ENCODE measurements at places on chromosomes 2 and 18.

DNA sequence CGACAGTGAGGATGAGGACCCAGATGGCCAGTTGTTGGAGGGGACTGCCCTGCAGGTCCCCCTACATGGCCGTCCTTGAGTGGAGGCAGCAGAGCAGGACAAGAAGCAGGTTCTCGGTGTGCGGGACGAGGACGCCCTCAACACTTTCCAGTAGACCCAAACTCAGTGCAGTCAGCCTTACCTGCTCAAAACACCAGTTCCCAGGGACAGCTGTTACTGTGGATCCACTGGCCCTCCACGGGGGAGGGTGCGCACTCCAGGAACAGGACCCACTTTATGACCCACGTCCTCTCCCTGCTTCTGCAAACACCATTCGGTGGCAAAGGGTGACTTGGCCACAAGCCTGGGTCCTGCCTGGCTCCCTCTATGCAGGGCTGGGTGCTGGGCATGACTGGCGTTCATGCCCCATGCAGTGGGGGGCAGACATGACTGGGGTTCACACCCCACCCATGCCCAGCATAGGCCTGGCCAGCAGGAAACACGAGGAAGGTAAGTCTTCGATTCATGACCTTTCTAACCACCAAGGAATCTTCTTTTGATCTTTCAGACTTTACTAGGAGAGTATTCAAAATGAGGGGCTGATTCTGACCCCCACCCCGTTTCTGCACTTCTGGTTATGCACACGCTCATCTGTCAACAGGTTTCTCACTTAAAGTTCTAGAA, 233.7 kb downstream of the HDAC4 start:
- DNase-seq: no peak

DNA sequence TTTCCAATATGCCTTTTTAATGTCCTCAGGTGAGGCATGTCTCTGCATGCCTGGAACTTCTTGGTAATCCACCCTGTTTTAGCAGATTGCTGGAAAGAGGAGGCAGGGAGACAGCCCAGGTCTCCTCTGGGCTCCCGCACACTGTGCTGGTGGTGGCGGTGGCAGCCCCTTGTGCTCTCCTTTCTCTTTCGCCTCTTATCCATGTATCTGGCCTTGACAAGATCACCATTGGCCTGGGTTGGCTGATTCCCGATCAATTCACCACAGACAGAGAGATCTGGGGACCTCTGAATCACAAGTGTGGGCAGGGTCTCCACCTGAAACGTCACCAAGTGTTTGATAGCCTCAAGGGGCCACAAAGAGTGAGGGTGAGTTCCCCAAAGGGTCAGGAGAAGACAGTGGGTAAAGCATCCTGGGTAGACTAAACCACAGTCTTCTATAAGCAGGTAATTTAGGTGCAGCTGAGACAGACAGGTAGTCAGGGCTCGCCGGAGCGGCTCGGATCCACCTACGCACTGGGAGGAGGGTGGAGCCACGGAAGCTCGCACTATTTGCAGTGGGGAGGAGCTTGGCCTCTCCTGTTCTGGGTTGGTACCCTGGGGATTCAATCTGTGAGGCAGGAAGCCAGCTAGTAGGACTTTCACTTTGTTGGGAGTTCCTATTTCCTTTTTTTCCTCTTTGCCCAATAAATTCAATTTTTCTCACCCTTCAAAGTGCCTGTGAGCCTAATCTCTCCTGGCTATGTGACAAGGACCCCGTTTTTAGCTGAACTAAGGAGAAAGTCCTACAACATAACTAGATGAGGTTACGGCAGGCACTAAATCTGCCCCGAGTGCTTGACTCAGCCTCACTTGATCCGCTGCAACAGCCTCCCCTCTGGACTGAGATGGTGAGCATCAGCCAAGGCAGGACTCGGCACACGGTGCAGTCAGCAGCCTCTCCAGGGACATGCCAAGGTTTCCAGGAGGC, 57.6 kb downstream of the SLC4A3 start:
- DNase-seq: peak; percentile 72

- no peak for DNase-seq
Observed at GRCh38 chr2:54728669-54729120, 5.2 kb downstream of the EML6 start.

GRCh38 chr2:46101557-46102220, 195.5 kb upstream of the EPAS1 start:
- DNase-seq: no peak

- no peak for DNase-seq
Observed at GRCh38 chr18:10465174-10465939, 10.9 kb downstream of the APCDD1 start.

- no peak for DNase-seq
Observed at GRCh38 chr2:114122930-114123329, 233.0 kb downstream of the ACTR3 start.

GRCh38 chr18:78622251-78622906, 357.2 kb upstream of the SALL3 start:
- DNase-seq: no peak

DNA sequence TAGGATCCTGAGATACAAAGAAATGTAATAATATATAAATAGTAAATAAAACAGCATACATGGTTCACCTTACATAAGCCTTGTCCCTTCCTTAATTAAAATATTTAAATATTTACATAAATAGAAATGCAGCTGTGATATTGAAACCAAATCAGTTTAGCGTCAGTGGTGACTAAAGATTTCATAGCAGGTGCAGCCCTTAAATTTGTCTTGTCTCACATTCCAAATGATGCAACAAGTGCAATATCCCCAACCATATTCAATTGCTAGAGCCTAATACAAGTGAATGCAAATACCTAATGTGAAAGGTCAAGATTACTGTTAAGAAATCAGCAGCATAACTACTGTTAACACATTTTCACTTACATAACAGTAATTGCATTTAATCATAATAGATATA, 539.5 kb downstream of the NYAP2 start:
- no peak for DNase-seq

GRCh38 chr18:74499633-74500032, 3.5 kb downstream of the CNDP2 start:
- peak; percentile 65 for DNase-seq

DNA sequence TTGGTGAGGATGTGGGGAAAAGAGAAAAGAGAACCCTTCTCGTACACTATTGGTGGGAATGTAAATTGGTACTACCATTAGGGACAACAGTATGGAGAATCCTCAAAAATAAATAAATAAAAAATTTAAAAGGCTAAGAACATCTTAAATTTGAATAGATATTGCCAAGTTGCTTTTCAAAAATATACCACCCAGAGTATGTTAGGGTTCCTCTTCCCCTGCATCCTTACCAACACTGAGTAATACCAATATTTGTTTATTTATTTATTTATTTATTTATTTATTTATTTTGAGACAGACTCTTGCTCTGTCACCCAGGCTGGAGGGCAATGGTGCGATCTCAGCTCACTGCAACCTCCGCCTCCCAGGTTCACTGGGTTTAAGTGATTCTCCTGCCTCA, 5.5 kb upstream of the NRBP1 start:
- DNase-seq: no peak

- no peak for DNase-seq
Observed at GRCh38 chr2:70214953-70215549, 24.2 kb upstream of the C2orf42 start.

- no peak for DNase-seq
Observed at GRCh38 chr2:18662689-18663088, 73.3 kb upstream of the NT5C1B start.

GRCh38 chr18:70337139-70337972, 48.5 kb downstream of the SOCS6 start:
- no peak for DNase-seq

- DNase-seq: no peak
Observed at GRCh38 chr2:79585701-79586433, 73.0 kb downstream of the CTNNA2 start.

DNA sequence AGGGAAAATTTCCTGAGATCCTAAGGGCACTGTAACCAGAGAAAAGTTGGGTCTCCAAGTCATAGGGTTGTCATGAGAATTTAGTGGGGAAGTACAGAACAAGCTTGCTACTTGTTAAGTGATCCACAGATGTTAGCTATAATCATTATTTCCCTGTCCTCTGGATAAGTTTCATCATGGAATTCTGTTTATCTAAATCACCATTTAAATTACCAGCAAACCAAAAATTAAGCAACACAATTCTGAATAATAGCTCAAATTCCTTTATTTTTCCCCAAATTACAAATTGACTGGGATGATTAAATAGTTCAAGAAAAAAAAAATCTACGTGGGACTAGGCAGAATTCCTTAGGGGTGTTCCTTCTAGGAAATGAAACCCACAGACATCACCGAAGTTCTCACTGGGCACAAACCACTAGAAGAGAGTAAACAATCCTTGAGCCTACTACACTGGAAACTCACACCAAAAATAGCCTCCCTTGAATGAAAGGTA, 159.5 kb downstream of the COL6A3 start:
- no peak for DNase-seq

GRCh38 chr2:191206613-191207471, 38.4 kb upstream of the MYO1B start:
- no peak for DNase-seq

GRCh38 chr2:172435606-172435911, 8.2 kb downstream of the ITGA6 start:
- DNase-seq: no peak

- no peak for DNase-seq
Observed at GRCh38 chr18:27298214-27298804, 113.2 kb upstream of the CHST9 start.

DNA sequence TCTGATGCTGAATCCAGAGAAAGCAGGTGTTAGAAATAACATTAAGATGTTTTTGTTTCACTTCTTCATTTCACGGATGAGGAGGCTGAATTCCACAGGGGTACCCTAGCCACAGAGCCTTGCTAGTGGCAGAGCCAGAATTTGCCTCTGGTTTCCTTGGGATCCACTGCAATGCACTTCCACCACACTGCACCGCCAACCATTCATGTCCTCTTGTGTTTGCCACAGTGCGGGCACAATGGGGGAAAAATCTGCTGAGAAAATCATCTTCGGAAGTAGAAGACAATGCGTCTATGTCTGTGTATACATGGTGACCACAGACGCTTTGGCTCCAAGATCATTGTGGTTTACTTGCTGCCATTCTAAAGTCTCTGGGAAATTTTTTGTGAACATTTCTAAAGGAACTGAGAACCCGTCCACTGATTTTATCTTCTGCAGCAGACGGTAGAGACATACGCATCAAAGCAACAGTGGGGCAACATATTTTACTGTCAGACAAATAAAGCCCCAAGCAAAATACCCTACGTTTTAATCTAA, 14.9 kb downstream of the ICOS start:
- no peak for DNase-seq

DNA sequence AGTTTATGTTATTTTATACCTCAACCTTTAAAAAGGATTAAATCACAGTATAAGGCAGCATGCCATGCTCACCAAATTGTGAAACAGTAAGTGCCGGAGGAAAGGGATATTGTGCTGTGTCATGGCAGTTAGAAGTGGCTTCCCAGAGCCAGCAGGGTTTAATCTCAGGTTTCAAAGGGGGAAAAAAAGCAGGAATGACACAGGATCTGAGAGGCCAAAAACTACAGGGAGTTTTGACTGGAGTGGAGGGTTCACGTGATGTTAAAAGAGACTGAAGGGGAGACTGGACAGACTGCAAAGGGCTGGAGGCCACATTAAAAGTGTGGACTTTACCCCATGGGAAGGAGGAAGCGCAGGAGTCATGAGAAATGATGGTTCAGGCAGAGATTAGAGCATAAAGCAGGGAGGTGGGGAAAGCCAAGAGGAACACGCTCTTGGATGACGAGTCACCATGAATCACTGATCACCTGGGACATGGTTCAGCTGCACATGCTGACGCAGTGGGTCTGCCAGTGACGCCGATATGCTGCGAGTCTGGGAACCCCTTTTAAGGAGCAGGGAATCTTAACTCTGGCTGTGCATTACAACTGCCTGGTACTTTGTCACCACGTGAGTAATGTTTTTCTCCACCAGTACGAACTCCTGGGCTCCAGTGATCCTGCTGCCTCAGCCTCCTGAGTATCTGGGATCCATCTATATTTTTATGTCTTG, 6.1 kb downstream of the CHMP1B start:
- DNase-seq: no peak

GRCh38 chr2:9618410-9618809, 12.4 kb downstream of the YWHAQ start:
- DNase-seq: peak; percentile 31

DNA sequence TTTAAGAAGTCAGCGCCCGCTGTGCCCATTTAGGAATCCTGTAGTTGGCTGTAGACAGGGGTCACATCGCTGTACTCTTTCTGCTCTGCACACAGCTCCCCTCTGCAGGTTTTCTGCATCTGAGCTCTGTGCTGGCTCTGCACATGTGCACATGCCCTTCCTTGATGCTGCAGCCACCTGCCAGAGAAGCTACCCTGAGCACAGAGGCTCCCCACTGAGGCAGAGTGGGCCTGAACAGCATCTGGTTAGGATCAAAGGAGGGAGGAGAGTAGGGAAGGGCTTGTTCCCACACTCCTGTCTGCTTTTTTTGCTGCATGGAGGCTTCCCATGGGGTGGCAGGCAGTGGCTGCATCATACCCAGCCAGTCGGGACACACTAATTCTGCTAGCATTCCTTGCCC, 238.9 kb downstream of the FHOD3 start:
- DNase-seq: no peak

DNA sequence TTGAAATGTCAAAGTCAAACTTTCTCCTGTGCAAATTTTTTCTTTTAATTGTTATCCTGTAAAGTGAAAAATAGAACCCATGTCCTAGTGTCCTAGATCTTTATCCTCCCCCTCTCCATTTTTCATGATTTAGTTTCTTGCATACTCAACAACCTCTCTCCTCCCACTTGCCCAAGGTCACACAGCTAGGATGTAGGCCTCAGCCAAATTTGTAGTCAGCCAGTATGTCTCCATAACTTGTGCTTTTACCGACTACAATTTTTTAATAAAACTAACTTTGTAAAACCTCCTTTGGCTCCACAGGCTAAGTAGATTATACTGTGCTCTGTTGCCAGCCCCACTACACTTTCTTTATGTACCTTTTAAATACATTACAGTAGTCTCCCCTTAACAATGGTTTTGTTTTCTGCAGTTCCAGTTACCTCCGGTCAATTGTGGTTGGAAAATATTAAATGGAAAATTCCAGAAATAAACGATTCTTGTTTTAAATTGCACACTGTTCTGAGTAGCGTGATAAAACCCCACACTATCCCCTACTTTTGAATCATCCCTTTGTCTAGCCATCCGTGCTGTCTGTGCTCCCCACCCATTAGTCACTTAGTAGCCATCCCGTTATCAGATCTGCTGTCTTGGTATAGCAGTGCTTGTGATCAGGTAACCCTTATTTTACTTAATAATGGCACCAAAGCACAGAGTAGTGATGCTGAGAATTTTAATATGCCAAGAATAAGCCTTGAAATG, 22.8 kb downstream of the GULP1 start:
- DNase-seq: no peak

GRCh38 chr2:65128297-65129190, 1.4 kb downstream of the RAB1A start:
- no peak for DNase-seq

GRCh38 chr2:145655165-145655765, 1135.3 kb upstream of the ZEB2 start:
- DNase-seq: no peak
